ENCODE measurements at places on chromosomes 6 and 20.
A peak's percentile ranks its signal among the peaks of the same experiment; 100 is the strongest.

DNA sequence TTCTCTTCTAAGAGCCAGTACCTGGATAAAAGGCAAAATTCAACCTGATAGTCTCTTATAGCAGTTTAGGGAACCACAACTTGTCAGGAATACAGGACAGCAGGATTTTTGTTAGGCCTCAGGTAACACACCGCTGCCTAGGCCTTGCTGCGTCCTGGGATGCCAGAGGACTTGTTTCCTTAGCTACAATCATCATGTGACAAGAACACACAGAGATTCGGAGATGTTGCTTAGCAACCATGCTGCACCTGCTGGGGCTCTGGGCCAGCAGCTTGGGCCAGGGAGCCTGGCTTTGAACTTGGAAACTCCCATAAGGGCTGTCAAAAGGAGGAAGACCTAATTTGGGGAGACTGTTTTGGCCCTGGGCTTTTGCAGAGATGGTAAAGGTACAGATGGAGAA lies 36.1 kb upstream of the CHD6 start:
- DNase-seq, result no peak

GRCh38 chr20:34945315-34946077 lies 10.1 kb downstream of the GSS start:
- no peak for DNase-seq

- DNase-seq, result peak; percentile 61
Measured at GRCh38 chr6:138485005-138485545, 14.2 kb downstream of the NHSL1 start.

- DNase-seq, result peak; percentile 42
Measured at GRCh38 chr6:6610031-6610591, 21.6 kb downstream of the LY86 start.

GRCh38 chr6:162887981-162888689 lies 160.4 kb downstream of the PACRG start:
- DNase-seq, result no peak

DNA sequence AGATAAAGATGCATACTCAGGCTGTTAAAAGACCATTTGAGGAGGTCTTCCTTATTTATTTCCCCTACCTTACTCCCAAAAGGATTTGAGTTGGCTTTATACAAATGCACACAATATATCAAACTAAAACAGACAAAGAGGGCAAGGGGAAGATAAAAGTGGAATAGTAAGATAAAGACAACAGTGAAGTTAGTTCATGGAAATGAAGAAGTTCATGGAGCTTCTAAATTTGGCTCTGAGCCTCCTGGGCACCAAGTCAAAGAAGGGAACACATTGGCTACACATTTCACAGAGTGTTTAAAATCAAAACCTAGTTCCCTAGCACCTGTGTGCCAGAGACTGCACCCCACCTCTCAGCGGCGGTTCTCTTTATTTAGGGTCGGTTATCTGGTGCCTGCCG lies 25.8 kb upstream of the ARMC2 start:
- no peak for DNase-seq

DNA sequence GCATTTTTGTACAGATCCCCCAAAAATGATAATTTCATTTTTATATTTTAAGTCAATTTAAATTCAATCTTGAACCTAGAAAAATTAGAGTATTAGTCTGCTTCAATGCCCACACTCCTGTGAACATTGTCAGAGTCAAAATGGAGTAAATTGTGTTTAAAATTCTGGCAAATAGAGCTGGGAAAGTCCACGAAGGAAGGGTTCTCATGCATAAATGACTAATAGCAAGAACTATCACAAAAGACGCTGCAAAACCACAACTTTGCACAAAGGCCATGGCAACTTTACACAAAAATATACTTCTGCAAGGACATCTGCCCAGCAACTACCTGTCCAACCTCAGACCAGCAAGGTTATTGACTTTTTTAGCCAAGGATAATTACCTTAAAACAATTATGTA lies 203.2 kb upstream of the SMLR1 start:
- DNase-seq, result no peak

DNA sequence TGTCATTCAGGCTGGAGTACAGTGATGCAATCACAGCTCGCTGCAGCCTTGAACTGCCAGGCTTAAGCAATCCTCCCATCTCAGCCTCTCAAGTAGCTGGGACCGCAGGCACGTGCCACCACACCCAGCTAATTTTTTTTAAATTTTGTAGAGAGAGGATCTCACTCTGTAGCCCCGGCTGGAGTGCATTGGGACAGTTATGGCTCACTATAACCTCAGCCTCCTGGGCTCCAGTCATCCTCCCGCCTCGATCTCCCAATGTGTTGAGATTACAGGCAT lies 86.5 kb downstream of the SERAC1 start:
- no peak for DNase-seq

DNA sequence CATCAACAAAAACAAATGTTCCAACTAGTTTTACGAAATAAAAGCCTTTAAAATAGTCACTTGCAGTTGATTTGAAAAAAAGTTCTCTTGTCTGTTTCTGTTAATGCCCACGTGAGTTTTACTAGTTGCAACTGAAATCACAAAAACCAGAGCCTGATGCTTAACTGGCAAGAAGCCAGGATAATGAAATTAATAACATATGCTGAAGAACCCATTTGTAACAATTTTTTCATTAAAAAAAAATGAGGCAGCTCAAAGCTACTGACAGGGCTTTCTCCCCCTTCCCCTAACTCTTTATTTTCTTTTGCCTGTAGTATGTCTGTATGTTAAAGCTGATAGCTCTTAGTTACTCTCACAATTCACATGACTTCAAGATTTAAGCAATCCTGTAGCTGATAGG lies 132.7 kb upstream of the EYA4 start:
- DNase-seq, result no peak

DNA sequence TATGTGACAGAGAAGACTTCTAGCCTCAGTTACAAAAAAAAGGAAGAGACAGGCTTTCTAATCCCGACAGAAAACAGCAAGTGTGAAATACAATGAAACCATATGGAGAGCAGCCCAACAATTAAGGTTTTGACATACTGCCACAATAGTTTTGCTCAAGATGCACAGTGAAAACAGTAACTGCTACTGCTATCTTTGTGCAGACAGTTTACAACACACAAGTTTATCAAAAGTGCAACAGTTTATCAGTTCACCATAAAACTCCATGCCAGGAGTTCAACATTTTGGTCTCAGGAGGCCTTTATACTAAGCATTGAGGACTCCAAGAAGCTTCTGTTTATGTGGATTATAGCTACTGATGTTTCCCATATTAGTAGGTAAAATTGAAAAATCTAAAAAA lies 37.6 kb downstream of the GOPC start:
- DNase-seq, result no peak

- peak; percentile 65 for DNase-seq
Measured at GRCh38 chr6:156866220-156867015, 89.2 kb downstream of the ARID1B start.

- DNase-seq, result no peak
Measured at GRCh38 chr20:58893355-58894120, 41.0 kb downstream of the GNAS start.

- DNase-seq, result no peak
Measured at GRCh38 chr6:11598687-11599086, 61.1 kb downstream of the TMEM170B start.

- no peak for DNase-seq
Measured at GRCh38 chr20:24718696-24719095, 230.4 kb upstream of the CST7 start.

DNA sequence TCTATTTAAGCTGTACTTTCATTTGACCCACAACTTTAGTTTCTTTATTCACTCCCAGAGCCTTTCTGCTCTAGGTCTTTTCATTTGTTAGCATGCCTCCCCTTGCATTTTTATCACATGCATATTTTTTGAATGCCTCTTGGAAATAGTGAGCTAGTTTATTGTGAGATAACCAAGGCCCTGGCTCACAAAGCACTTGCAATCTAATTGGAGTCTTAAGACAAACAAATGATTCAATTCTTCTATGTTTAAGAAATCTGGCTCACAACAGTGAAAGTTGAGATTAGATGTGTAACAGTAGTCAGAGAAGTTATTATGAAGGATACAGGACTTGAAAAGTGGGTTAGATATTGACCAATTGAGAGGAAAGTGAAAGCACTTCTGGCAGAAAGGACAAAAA lies 173.4 kb downstream of the MOXD1 start:
- no peak for DNase-seq

GRCh38 chr6:54970337-54970736 lies 123.8 kb downstream of the FAM83B start:
- DNase-seq, result no peak

GRCh38 chr20:56626367-56627121 lies 2.6 kb upstream of the TFAP2C start:
- no peak for DNase-seq

- no peak for DNase-seq
Measured at GRCh38 chr6:132392792-132393191, 8.5 kb downstream of the MOXD1 start.

DNA sequence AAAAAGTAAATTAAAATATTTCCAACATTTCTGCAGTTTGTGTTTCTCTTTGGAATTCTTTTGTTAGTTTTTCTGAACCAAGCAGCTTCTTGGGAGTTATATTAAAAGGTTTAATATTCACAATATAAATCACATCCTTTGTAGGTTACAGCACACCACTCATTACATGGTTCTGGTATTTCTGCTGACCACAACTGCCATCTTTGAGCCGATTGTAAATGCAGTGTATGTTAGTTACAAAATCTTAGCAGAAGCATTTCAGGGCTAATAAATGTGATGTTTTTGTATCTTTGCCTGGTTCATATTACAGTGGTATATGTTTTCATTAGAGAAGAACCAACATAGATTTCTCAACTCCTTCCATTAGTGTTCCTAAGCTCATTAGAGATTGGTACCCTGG lies 19.1 kb upstream of the TSHZ2 start:
- no peak for DNase-seq

DNA sequence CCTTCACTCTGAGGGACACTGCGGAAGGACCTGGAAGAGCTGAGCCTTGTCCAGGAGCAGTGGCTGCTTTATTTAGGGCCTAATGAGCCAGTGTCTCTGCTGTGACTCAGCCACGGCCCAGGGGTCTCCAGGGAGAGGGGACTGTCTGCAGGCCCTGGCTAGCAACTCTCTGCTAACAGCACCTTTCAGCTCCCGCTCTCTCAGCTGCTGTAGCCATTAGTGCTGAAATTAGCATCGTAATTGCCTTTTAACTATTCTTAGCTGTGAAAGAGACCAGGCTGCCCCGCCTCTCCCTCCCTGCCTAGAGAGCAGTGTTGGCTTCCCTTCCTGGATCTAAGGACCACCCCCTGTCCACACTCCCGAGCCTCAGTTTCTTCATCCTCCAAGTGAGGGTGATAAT lies 53.1 kb upstream of the SLC32A1 start:
- DNase-seq, result no peak

- no peak for DNase-seq
Measured at GRCh38 chr20:4950841-4951240, 50.5 kb downstream of the SLC23A2 start.

DNA sequence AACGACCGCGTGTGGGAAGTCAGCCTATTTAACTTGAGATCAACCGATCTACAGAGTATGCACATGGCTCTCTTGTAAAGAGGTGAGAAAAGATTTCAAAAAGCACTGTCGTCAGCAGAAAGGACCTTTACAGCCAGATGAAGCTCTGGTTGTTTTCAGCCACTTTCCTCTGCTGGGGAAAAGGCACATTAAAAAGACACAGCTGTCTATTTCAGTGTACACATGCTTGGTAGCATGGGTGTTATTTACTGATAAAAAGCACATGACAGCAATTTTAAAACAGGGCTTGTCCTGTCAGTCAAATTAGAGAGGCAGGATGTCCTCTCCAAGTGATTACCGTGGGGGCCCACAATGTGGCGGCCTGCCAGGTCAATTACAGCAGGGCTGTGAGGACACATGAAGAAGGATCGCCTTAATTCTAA lies 188.9 kb downstream of the PRKN start:
- no peak for DNase-seq

- no peak for DNase-seq
Measured at GRCh38 chr6:16855460-16855859, 94.2 kb upstream of the ATXN1 start.

- peak; percentile 7 for DNase-seq
Measured at GRCh38 chr6:113292646-113293422, 564.3 kb upstream of the MARCKS start.

GRCh38 chr6:166618866-166619761 lies 7.9 kb downstream of the RPS6KA2 start:
- no peak for DNase-seq

GRCh38 chr6:37848371-37848770 lies 28.8 kb downstream of the ZFAND3 start:
- DNase-seq, result no peak

DNA sequence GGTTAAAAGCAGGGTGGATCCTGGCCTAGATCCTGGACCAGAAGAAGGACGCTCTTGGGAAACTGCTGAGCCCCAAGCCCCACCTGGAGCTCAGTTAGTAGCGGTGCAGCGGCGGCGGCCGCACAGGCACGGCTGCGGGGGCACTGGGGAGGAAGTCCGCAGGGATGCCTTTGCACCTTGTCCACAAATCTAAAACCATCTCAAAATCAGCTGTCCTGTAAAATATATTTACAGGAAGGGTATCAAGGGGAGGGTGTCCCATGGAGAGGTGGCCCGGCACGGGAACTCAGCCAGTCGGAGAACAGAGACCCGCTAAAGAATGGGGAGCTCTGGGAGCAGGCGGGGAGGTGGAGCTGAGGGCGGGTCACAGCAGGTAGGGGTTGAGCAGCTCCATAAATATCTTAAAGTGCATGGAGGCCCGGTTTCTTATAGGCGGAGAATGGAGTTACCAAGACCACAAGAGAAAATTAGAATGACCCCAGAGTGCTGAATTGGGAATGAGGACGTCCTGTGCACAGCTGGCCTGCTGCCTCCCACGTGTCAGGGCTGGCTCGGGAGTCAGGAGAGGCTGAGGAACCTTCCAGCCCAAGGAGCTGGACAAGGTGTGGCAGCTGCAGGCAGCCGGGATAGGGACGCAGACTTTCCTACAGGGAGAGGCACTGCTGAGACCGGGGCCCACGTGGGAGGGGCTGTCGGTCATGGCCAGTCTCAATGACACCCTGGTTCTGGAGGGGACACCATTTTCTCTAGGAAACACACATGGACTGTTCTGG lies 8.0 kb downstream of the MTG2 start:
- DNase-seq, result no peak

GRCh38 chr6:15961635-15962448 lies 167.0 kb upstream of the MYLIP start:
- no peak for DNase-seq

GRCh38 chr6:39430871-39431523 lies 108.5 kb upstream of the KCNK16 start:
- peak; percentile 81 for DNase-seq

DNA sequence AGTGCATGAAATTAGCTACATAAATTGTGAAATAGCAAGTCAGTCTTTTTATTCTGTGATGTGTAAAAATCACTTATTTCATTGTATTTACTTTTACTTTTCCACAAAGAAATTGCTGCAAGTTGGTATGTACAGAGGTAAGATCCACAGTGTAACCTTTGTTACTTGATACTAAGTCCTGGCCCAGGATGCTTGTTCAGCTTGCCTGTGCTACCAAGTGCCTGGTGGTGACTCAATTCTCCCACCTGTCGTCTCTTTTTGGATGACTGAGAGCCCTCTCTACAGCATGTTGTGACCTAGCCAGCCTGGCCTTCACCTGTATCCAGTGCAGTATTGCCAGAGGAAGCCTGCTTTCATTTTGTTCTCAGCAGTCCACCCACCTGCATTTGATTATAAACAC lies 54.9 kb downstream of the ANKRD6 start:
- no peak for DNase-seq

GRCh38 chr20:50484271-50484976 lies 25.8 kb upstream of the PTPN1 start:
- DNase-seq, result no peak

GRCh38 chr6:89970072-89970471 lies 75.8 kb downstream of the GJA10 start:
- peak; percentile 45 for DNase-seq
